ENCODE measurements at places on chromosomes 6 and 20.

- DNase-seq: peak; percentile 44
Observed at GRCh38 chr20:16363506-16364319, 209.5 kb downstream of the KIF16B start.

GRCh38 chr20:63495741-63496595 lies 2.9 kb downstream of the EEF1A2 start:
- peak; percentile 76 for DNase-seq

GRCh38 chr6:145886228-145886956 lies 71.8 kb upstream of the FBXO30 start:
- no peak for DNase-seq

DNA sequence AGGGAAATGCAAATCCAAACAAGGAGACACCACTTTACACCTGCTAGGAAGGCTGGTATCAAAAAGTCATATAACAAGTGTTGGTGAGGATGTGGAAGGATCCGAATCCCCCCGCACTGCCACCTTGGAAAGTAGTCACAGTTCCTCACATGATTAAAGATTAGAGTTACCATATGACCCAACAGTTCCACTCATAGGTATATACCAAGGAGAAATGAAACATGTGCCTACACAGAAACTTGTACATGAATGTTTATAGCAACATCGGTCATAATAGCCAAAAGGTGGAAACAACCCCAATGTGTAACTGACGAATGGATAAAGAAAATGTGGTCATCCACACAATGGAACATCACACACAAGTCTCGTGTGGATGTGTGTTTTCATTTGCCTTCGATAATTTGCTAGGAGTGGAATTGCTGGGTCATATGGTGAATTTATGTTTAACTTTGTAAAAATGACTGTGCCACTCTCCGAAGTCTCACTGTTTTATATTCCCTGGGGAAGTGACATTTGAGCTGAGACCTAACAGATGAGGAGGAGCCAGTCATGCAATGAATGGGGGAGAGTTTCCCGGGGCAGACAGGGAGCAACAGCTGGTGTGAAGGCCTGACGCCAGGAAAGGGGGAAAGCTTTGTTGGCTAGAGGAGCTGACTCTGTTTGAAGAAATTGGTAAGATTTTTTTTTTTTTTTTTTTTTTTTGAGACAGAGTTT lies 125.9 kb upstream of the MLN start:
- peak; percentile 93 for DNase-seq

GRCh38 chr6:63267828-63268227 lies 52.0 kb downstream of the LGSN start:
- no peak for DNase-seq

GRCh38 chr6:149545258-149545753 lies 537 bp downstream of the PPIL4 start:
- DNase-seq: peak; percentile 84

- no peak for DNase-seq
Observed at GRCh38 chr6:44004136-44004535, 123.1 kb downstream of the MRPL14 start.

- DNase-seq: no peak
Observed at GRCh38 chr6:8904754-8905153, 469.4 kb upstream of the SLC35B3 start.

DNA sequence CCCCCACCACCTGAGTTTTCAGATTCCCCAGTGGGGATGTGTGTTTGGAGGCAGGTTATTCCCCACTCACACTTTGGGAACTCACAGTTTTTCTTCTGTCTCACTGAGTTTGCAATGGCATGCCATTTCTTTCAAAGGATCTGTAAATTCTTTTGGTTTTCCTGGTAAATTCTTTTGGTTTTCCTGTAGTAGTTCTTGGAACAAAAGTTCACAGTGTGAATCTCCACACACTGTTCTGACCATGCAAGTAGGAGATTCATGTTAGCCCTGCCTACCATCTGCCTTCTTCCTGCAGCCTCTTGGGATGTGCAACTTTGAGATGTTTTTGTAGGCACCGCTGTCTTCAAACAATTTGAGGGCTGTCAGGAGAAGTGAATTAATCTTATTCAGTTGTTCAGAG lies 165.6 kb upstream of the OGFRL1 start:
- DNase-seq: no peak

DNA sequence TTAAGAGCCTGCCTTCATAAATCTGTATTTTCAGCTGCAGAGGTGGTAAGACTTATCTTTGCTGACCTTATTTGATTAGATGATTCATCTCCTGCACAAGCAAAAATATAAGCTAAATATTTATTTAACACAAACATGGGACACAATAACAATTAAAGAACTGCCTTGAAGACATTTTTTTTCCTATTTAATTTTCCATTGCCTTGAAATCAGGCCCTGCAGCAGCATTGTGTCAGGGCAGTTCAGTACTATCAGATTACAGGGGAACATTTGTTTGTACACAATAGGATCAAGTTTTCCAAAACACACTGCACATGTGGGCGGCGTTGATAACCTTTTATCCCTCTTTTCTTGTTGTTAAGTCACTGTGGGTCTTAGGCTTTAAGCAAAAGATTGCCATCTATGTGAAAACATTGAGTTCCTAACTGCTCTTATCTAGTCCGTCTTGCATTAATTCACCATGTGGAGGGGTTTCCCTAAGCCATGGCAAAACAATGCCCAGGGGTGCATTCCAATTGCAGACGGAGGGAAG lies 7.4 kb downstream of the ADGRF5 start:
- DNase-seq: no peak

DNA sequence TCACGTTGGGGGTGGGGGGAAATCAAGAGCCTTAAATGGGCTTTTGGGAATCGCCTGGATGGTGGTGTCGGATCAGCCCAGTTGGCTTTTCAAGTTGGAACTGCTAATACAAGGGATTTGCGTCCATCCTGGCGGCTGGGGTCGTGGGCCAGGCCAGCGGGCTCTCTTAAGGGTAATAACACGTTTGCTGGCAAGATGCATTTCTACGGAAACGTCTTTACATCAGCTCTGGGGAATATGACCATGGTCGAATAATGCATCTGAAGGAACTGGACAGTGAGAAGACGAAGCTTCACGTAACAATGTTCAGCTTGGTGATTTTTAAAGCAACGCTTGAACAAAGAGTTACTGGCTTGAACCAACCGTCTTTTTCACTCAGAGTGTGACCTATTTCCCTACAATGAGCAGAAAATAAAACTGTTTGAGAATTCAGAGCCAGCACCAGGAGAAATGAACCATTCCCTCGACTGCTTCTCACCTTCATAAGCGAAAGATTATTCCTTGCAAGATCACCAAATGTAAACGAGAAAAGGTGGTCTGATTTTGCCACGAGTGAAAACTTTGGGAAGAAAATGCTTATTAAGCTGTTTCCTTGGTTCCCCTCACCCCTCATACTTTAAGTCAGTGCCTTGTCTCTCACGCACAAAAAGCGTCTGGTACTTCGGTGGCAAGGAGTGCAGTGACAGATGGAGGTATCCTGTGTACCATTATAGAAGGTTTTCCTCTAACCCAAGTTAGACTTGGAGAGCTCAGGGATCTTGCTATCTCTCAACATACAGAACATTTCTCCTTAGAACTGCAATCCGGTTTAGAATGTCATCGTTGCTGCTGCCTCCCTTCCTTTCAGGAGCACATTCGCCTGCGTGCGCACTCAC lies 1.4 kb upstream of the MARCKS start:
- peak; percentile 83 for DNase-seq

- DNase-seq: no peak
Observed at GRCh38 chr20:44600301-44600700, 17.9 kb downstream of the PKIG start.

DNA sequence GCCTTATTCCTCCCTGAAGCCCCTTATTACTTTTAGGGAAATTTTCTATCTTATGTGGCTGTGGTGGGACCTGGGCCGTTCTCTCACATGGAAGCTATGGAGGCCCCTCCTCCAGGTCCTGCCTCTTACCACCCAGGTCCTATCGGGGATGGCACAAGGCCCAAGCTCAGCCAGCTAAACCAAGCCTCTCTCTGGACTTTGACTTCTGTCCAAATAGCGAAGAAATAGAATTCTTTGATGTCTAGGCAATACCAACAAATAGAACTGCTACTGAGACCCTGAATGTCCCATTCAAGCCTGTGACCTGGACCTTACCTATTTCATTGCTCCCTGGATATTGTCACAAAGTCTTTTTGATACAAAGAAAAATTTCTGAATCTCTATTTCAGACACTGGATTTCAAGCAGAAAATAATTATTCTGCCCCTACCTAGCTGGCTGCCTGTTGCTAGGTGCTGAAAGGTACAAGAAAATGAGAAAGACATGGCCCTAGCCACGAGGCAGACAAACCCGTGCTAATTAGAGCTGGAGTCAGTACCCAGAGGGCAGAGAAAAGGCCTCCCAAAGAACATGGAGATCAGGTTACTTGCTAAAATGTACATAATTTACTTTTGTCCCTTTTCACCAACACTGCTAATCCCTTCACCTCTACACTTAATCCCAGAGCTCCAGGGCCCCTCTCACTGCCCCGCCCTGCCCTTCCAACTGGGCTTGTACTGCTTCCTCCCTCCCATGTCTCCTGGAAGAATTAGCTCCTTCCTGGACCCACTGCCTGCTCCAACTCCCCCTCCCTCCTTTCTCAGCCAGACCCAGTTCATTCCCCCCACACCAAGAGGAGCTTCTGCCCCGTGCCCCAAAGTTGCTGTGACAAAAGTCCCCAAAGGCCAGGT lies 15.5 kb upstream of the NNAT start:
- no peak for DNase-seq

- DNase-seq: peak; percentile 46
Observed at GRCh38 chr6:167576828-167577503, 249.7 kb upstream of the AFDN start.

DNA sequence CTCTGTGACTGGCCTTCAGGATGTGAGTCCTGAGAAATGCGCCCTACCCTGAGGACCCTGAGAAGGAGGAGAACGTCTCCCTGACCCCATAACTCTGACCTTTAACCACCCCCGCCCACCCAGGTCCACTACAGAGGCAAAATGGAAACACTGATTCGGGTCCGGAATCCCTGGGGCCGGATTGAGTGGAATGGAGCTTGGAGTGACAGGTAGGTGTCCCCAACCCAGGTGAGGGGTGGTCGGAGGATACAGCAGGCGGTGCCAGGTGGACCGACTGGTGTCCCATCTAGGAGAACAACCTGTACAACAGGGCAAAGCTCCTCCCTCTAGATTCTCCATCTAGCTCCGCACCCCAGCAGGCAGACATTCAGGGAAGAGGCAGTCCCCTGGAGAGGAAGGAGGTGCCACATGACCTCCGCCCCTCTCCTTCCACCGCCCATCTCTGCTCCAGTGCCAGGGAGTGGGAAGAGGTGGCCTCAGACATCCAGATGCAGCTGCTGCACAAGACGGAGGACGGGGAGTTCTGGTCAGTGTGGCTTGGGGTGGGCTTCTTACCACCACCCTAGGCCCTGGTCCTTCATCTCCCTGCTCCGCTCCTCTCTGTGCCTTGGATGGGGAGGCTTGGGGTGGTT lies 17.6 kb downstream of the CAPN11 start:
- no peak for DNase-seq

DNA sequence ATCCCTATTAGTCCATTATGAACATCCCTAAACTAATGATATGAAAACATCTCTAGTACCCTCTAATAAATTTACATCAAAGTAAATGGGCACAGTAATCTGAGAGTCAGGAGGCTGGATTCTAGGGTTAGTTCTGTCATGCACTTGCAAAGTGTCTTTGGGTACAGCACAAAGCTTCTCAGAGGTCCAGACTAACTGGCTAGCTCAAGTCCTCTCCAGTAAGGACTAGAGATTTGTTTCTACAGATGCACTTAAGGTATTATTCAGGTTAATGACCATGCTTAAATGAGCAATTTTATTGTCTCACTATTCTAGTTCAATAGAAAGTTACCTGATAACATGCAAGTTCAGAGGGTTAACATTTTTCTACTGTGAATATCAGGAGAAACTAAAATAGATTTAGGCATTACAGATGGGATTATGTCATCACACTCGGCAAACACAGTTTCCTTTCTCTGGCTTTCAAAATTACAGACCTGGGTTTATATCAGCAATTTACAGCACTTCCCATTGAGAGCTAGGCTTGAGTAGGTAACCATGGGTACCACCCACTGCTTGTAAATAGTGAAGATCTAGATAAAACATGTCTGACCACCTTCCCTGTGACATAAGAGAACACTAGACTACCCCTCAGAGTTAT lies 402.9 kb upstream of the RUNX2 start:
- DNase-seq: peak; percentile 45

DNA sequence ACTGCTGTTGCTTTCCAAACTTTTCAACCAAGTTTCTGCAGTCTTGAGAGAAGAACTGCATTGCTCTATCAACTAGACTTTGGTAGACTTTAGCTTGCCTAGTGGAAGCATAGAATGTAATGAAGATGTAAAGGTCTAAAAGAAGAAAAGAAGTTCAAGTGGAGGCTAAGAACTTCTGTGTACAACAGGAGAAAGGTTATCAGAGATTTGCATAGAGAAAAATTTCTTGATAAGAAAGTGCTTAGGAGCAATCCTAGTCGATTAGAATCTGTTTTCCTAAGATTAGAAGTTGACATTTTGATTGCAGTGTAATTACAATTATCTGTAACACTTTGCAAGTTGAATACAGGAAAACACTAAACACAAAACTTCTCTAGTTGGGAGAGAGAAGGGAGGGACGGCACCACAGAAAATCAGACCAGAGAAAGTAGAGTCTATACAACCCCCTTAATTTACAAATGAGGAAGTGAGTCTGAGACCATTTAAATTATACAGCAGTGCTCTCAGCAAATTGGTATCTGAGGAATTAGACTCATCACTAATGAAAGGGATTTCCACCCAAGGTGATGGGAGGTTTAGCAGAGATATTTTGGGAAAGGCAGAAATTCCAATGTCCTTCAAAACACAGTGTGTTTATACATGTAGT lies 194.3 kb upstream of the MARCKS start:
- no peak for DNase-seq

GRCh38 chr20:38075161-38075998 lies 41.8 kb downstream of the RPRD1B start:
- DNase-seq: peak; percentile 54

DNA sequence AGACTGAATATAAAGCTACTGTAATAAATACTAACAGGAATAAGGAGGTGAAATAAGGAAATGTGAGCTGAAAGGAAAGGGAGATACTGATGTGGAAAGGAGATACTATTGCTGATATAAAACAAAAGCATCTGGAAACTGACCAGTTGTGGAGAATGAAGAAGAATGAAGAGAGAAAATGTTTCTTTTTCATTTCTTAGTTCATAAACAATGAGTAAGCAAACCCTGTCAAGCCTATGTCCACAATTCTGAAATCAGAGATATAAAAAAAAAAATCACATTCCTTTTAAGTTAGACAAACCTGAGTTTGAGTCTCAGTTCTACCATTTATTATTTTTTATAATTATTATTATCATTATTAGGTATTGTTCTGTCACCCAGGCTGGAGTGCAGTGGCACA lies 121.6 kb upstream of the GJE1 start:
- no peak for DNase-seq

- DNase-seq: no peak
Observed at GRCh38 chr6:168248148-168248620, 71.4 kb downstream of the DACT2 start.

DNA sequence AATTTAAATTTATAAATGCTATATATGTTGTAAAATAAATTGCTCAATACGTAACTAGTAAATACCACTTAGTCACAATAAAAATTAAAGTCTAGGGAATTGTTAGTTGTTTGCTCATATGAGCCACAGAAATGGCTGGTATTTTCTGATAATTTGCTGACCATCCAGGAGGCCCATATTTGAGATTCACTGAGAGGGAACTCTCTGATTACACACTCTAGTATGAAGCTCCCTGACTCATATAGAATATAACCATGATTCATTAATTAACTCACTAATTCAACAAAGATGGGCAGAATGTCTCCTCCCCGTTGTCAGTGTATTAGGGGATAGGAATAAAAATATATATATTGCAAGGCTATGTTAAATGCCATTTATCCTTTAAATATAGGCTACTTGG lies 46.6 kb upstream of the TMEM30A start:
- no peak for DNase-seq

GRCh38 chr6:106315765-106316374 lies 9.7 kb downstream of the ATG5 start:
- DNase-seq: no peak
